ENCODE measurements at places on chromosomes 11 and 22. TPM values are rescaled to one million over a fixed set of nuclear protein-coding genes. Genes with fewer than 3 reads are reported as not detected.

The FAM83F gene
- not detected for total RNA-seq

The CRACR2B gene
- total RNA-seq = 4.3 TPM

The CNGA4 gene
- not detected for total RNA-seq

The POU2F3 gene
- total RNA-seq = not detected

The C22orf42 gene
- not detected for total RNA-seq

The TLCD5 gene
- 6.4 TPM for total RNA-seq

The IFT27 gene
- total RNA-seq = 13.7 TPM

The PPFIA1 gene
- 31.9 TPM for total RNA-seq

The C11orf91 gene
- not detected for total RNA-seq

The CHEK2 gene
- 11.0 TPM for total RNA-seq

The GNG3 gene
- not detected for total RNA-seq

The RIC3 gene
- under 0.01 TPM for total RNA-seq

The CACNA1I gene
- total RNA-seq = not detected

The SAA4 gene
- not detected for total RNA-seq

The OR4C12 gene
- not detected for total RNA-seq

The JHY gene
- 1.8 TPM for total RNA-seq

The TRIM51 gene
- not detected for total RNA-seq

The TRIM6 gene
- 2.0 TPM for total RNA-seq

The NAALAD2 gene
- total RNA-seq = 0.21 TPM

The VPREB1 gene
- not detected for total RNA-seq

The THY1 gene
- not detected for total RNA-seq

The IL17REL gene
- total RNA-seq = 0.04 TPM

The FGF3 gene
- not detected for total RNA-seq

The SMC1B gene
- 0.04 TPM for total RNA-seq

The SCO2 gene
- total RNA-seq = 1.8 TPM

The OR51M1 gene
- total RNA-seq = not detected

The GRIA4 gene
- 1.5 TPM for total RNA-seq

The FOLH1 gene
- not detected for total RNA-seq

The EIF1AD gene
- total RNA-seq = 47.6 TPM

The MUC2 gene
- not detected for total RNA-seq

The MTFP1 gene
- 32.2 TPM for total RNA-seq

The GGT5 gene
- 7.0 TPM for total RNA-seq

The RHBDD3 gene
- 18.9 TPM for total RNA-seq

The VWCE gene
- total RNA-seq = 1.7 TPM

The APOC3 gene
- total RNA-seq = not detected

The VSTM5 gene
- total RNA-seq = not detected

The BRMS1 gene
- total RNA-seq = 80.5 TPM

The MS4A15 gene
- not detected for total RNA-seq

The CSNK2A3 gene
- total RNA-seq = 1.4 TPM

The ATM gene
- total RNA-seq = 80.2 TPM

The RAB36 gene
- total RNA-seq = 0.74 TPM

The IGF2 gene
- total RNA-seq = 0.28 TPM

The ACTN3 gene
- total RNA-seq = 0.07 TPM

The PVALB gene
- total RNA-seq = not detected

The TMEM41B gene
- 76.2 TPM for total RNA-seq

The TMEM45B gene
- total RNA-seq = 0.42 TPM

The MCAM gene
- total RNA-seq = 2,031 TPM

The SESN3 gene
- total RNA-seq = 1.7 TPM

The TMEM132A gene
- total RNA-seq = 55.7 TPM

The TRPM5 gene
- total RNA-seq = not detected

The IL10RA gene
- total RNA-seq = under 0.01 TPM

The PI4KA gene
- 22.1 TPM for total RNA-seq

The BTG4 gene
- not detected for total RNA-seq

The FAM118B gene
- total RNA-seq = 31.0 TPM

Data from pulmonary artery endothelial cell (primary cell).